ENCODE measurements at places on chromosomes 16 and 17.
A peak's percentile ranks its signal among the peaks of the same experiment; 100 is the strongest.

GRCh38 chr16:53132406-53132805 lies 77.6 kb downstream of the CHD9 start:
- no peak for DNase-seq

DNA sequence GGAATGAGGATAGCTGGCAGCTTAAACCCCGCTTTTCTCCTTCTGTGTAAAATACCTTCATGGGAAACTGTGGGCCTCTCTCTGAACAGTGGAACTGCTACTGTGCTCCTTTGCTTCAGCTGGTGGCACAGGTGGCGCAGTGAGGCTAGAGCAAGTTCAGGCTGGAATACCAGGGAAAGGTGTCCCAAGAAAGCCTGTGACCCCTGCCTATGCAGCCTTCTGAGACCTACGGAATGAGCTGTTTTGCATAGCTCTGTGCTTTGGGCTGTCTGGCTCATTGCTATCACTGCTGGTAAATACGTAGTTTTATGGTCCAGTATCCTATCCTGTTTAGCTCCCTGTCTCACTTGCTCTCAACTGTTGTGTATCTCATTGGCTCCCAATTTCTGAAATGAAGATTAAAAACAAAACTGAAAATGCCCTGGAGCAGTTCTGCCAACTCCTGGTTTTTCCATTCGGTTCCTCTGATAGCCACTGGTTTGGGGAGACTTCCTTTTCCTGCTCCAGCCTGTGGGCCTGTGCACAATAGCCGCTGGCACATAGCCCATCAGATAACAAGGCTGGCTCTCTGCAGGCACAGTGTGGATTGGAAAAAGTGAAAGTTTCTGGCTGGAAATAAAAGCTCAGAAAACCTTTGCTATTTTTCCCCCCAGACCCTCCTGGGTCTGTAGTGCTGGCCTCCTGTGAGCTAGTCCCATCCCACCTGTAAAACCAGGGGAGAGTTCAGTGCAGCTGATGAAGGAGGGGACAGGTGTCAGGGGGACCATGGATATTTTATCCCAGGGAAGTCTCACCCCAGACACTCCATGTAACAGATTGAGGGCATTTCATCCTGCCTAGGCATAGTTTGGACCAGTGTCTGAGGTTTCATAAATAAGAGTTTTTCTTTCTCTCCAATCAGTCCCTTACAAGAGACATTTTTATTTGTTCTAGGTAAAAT lies 24.0 kb downstream of the LIMD2 start:
- peak; percentile 72 for DNase-seq

DNA sequence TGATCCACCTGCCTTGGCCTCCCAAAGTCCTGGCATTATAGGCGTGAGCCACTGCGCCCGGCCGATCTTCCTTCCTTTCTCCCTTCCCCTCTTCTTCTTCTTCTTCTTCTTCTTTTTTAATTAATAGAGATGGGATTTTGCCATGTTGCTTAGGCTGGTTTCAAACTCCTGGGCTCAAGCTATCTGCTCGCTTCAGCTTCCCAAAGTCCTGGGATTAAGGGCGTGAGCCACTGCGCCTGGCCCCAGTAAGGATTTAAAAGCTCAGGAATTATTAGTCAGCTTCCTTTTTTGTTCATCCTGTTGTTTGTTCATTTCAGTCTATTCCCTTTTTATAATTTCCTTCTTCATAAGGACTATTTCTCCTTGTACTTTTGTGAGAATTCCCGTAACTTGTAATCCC lies 32.7 kb upstream of the LRRC37A start:
- no peak for DNase-seq

DNA sequence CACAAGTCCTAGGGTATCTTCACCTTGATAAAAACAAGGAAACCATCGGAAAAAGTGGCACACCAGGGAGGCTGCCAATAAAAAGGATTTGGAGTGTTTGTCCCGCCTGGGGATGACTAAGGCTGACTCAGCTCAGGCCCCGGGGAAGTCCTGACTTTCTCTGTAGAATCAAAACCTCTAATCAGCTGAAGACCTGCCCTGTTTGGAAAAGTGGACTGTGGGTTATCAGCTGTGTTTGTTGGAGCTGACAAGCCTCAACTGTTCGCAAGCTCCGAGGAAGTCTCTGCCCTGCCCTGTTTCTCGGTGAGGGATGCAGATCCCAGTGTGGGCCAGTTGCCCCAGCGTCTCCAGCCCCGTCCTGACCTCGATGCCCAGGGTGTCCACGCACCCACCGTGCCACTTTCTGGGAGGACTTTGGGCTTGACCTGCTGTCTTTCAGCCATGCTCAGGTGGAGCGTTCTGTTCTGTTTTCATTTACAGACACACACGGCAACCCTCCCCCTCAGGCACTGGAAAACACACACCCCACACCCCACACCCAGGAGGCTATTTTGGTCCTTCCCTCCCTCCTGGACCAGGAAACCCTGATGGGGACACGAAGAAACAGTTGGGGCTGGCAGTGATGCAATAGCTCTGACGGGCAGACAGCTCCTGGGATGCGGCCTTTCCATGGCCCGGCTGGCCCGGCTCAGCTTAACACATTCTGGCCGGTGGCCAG lies 27.6 kb upstream of the PITPNA start:
- peak; percentile 77 for DNase-seq

DNA sequence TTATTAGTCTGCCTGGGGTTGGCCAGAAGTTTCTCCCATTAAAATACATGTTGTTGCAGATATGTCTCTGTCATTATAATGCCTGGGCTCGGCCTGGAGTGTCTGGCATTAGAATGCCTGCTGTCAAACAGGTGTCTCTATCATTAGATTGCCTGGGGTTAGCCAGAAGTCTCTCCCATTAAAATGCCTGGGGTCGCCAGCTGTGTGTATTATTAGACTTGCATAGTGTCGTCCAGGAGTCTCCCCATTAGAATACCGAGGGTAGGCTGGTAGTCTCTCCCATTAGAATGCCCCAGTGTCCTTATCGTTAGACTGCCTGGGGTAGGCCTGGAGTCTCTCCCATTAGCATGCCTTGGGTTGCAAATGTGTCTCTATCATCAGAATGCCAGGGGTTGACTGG lies 2270.8 kb downstream of the TP53TG3F start:
- DNase-seq: no peak

DNA sequence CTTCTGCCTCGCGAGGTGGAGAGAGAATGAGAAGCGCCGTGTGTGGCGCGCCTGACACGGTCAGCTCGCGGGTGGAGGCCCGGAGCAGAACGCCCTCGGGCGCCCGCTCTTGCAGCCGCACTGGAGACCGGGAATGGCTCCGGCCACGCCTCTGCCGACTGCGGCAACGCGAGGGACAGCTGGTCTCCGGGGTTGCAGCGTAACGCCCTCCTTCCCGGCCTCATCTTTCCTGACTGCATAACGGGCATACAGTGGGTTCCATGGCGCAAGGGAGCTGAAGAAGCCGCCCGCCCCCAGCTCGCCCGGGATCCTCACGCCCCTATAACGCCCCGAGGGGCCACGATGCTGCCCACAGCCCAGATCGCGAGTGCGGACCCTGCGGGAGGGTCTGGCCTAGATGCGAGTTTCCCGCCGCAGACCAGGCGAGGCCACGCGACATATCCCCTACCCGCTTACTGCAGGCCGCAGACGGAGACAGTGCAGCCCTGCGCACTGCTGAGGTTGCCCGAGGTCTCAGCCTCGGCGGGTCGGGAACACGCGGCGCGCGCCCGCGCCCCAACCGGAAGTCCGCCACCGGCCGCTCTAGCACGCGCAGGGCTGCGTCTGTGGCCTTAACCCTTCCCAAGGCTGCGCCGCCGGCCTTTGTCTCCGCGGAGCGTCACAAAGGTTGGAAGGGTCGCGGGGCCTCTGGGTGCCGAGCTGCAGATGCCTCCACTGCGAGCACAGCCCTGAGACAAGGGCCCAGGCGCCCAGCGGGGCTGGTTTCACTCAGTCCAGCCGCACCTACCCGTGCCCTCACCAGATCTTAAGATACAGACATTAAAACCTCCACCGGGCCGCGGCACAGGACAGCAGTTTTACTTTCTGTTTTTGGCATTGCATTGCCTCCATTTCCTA lies 18.8 kb downstream of the BCL7C start:
- peak; percentile 89 for DNase-seq

- peak; percentile 68 for DNase-seq
These were observed 40.1 kb downstream of the CLEC16A start for GRCh38 chr16:10984509-10984908.

DNA sequence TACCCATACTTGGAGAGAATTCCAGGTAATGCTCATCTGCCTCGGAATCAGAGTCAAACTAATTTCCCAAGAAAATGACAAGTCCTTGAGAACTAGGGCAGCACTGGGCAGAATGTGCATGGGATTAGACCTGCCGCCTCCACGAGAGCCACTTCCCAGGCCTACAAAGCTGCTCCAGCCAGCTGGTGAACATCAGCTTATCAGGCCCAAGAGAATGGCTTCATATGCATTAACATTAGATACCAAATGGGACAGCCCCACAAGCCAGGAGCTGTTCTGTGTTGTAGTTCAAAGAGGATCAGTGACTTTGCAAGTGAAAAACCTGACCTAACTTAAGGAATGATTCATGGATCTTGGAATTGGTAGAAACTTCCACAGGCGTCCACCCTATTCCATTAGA lies 203.3 kb downstream of the CYLD start:
- no peak for DNase-seq

GRCh38 chr16:85491798-85492294 lies 121.3 kb upstream of the GSE1 start:
- DNase-seq: no peak

Measured in fibroblast of skin of abdomen (primary cell).